ENCODE measurements at places on chromosomes 12 and 14.

- no peak for DNase-seq
Measured at GRCh38 chr12:77087427-77087826, 22.1 kb upstream of the E2F7 start.

- DNase-seq, result peak; percentile 94
Measured at GRCh38 chr12:44876544-44877410, 662 bp upstream of the NELL2 start.

DNA sequence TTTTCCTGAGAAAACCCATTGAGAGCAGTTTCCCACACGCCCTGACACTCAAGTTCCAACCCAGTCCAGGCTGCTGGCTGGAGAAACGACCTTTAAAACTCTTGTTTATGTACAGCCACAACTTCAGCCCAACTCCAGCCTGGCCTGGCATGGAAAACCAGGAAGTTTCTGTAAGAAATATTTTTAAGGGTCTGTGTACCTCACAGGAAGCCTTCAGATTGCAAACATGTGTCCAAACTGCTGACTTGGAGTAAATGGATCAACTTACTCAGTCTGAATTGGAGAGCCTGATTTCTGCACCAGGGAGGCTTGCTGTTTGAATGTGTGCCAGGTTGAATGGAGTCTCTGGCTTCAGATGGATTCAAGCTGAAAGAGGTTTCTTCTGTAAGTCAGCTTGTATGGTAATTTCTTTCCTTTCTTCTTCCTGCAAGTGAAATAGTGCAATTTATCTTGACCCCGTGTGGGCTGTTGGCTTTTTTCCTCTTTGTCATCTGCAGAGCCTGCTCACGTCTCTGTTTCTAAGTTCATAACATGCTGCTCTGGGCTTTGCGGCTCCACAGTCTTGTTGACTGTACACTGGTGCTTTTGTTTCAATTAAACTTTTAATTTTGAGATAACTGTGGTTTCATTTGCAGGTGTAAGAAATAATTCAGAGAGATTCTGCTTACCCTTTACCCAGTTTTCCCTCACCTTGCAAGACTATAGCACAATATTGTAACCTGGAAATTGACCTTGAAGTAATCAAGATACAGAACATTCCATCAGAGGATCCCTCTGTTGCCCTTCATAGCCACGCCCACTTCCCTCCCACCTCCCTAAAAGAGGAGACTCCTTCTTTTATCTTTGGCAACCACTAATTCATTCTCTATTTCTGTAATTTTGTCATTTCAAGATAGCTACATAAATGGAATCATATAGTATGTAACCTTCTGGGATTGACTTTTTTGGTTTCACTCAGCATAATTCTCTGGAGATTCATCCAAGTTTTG is 109.7 kb upstream of the PRMT8 start:
- DNase-seq, result no peak

DNA sequence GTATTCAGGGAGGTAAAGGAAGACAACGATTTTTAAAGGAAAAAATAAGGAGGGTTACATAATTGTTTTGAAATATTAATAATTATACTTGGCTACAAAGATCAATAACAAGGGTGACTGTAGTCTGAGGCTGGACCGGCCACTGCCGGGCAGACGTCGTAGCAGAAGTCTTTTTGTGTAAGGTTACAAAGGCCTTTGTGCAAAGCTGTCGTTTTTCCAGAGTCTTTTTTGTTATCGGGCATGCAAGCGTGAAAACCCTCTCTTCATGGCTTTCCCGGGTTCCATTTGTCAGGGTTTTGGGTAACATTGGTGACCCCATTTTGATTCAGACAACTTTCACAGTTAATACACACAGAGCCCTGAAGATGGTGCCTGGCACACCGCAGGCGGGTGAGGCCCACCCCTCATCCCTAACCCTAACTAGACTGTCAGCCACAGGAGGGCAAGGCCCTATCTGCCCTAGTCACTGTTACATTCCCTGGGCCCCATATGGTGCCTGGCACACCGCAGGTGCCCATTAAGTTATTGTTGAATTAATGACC is 31.3 kb downstream of the RILPL1 start:
- DNase-seq, result no peak

- no peak for DNase-seq
Measured at GRCh38 chr14:21307637-21308036, 27.8 kb downstream of the RPGRIP1 start.

Data from SW480 (cell line).